ENCODE measurements at places on chromosomes 4 and X.

GRCh38 chrX:25389266-25389665 lies 373.5 kb upstream of the ARX start:
- DNase-seq: no peak

- no peak for DNase-seq
Measured at GRCh38 chrX:56792270-56793111, 63.4 kb downstream of the NBDY start.

DNA sequence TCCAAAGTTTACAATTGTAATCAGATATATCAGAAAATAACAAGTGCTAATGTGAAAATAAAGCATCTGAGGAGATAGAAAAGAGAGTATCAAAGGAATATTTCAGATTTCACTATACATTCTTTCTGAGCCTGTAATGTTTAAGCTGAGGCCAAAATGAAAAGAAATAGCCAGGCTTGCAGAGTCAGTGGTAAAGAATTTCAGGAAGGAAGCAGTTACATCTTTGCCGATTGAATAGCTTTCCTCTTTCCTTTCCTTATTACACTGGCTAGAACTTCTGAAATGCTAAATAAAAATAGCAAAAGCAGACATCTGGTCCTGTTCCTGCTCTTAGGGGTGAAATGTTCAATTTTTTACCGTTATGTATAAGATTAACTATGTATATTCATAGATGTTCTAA lies 1441.6 kb upstream of the PCDH7 start:
- no peak for DNase-seq

- DNase-seq: no peak
Measured at GRCh38 chr4:102569200-102569599, 68.0 kb downstream of the NFKB1 start.
